ENCODE measurements at places on chromosomes 12 and 14. TPM values are rescaled to one million over a fixed set of nuclear protein-coding genes. Genes with fewer than 3 reads are reported as not detected.

DNA sequence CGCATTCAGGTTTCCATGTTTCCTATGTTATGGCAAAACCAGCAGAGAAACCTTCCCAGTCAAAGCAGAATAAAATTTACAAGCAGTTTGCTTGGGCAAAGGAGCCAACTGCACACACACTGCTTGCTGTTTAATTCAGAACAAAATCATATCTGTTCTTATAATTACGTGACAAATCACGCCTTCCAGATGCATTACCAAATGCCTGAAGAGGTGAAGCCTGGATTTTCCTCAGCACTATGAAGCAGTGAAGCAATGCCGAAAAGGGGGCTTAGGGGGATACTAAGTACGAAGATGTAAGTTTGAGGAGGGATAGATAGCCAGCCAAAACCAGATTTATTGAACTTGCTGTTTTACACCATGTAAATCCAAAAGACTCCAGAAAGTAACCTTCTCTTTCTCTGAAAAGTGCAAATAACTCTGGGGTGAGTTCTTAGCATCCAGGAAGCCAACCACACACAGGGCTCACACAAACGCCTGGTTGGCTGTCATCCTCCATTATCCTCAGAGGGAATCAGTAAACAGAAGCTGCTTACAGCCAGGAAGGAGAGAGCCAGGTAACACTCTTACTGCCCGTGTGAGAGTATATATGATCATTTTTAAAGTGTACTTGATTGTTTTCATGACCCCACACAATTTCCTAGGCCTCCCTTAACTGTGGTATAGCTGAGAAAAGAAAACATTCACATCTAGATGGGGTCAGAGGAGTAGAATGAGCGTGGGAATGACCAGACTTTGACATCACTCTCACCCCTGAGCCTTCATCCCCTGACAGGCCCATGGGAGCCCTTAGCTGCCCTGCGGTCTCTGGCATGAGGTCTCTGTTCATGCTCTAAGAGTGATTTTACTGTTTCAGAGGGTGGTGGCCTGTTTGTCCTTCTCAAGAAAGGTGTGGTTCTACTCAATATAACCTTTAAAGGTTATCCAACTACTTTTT is 442.5 kb downstream of the EGLN3 start:
- peak; percentile 13 for DNase-seq

Gene GALNT9
- 1.9 TPM for total RNA-seq

GRCh38 chr14:71414631-71415403 is 507.6 kb downstream of the PCNX1 start:
- no peak for DNase-seq

GRCh38 chr12:54126696-54127537 is 61.9 kb downstream of the SMUG1 start:
- DNase-seq = peak; percentile 84

Gene PRMT5
- 86.9 TPM for total RNA-seq

GRCh38 chr12:67315661-67316060 is 46.5 kb downstream of the CAND1 start:
- DNase-seq = no peak

DNA sequence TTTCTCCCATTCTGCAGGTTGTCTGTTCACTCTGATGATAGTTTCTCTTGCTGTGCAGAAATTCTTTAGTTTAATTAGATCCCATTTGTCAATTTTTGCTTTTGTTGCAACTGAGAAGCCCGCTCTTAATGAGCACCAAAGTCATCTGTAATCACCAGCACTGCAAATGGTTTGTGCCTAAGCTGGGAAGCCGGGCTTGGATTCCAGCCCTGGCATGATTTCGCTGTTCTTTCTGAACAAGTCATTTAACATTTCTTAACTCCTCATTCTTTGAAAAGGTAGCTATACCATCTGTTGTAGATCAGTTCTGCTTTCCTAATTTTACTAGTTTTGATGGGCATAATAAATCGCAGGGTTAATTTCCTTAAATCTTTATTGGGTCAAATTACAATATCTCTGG is 32.1 kb downstream of the PIWIL1 start:
- no peak for DNase-seq

Gene USP44
- 3.9 TPM for total RNA-seq

Gene RPL10L
- not detected for total RNA-seq

DNA sequence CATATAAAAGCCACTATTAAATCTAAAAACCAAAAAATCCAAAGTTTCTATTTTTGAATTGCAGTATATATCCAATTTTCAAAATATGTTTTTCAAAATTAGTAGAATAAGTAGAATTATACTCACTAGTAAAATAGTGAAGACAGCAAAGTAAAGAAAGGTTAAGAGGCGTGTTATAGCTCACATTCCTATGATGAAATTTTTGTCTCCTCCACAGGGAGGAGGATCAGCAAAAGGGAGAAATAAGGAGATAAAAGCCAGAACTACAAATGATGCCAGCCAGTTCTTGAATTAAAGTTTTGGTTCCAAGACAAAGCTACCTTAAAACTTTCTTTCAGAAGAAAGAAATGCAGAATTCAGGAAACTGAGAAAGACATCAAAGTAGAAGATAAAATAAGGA is 50.0 kb downstream of the C2CD5 start:
- peak; percentile 20 for DNase-seq

Gene ITGA7
- 66.2 TPM for total RNA-seq

Gene PPP4R3A
- 72.9 TPM for total RNA-seq

DNA sequence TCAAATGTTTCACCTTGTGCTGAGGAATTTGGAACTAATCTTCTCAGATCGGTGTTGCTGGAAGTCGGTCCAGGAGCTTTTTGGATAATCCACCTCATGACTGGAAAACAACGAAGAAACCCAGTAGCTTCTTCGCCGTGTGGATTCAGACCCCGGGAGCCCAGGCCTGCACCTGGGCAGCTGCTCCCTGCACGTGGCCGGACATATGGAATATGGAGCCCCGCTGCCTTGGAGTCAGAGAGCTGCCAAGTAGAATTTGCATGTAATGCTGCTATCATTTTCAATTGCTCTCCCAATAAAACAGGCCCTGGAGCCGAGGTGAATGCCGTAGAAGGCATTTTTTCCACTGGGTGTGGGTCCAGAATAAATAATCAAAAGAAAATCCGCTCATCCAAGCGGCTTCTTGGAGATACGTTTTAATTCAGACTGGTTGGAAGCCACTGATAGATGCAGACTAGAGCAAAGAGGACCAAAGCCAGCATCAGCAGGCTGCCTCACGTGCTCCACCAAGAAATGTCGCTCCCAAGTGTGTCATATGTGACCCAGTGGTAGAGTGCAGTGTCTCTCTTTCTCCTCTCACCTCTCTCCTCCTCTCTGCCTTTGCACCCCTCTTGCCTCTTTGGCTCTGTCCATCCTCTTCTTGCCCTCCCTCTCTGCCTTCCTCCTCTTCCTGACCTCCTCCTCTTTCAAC is 115.3 kb downstream of the ZNF664 start:
- peak; percentile 56 for DNase-seq

GRCh38 chr12:79927772-79928474 is 7.0 kb downstream of the PPP1R12A start:
- DNase-seq = no peak

Gene COQ10A
- 4.6 TPM for total RNA-seq

- no peak for DNase-seq
Measured at GRCh38 chr12:79295572-79295971, 395.2 kb downstream of the PAWR start.

DNA sequence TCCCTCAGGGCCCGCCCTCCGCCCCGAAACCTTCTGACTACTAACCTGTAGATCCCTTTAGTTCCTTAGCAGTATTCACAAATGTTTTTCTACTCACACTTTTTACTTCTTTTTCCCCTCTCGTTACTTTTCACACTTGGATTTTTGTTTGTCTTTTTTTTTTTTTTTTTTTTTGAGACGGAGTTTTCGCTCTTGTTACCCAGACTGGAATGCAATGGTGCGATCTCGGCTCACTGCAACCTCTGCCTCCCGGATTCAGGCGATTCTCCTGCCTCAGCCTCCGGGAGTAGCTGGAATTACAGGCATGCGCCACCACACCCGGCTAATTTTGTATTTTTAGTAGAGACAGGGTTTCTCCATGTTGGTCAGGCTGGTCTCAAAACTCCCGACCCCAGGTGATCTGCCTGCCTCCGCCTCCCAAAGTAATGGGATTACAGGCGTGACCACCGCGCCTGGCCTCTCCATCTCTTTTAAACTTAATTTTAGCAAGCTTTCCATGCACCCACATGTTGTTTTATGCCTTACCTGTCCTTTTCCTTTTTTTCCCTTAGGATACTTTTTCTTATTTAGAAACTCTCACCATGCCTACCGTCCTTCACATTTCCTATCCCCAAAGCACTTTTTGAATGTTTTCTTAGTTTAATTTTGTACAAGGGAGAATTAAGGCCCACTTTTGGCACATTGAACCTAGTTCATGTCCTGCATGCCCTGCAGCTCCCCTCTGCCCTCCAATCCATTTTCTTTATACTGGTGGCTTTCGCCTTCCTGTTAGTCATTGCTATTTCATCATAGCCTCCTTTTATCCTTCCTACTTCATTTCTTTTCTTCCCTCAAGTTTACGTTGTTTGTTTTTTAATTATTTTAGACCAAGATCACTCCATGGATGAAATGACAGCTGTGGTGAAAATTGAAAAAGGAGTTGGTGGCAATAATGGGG is 1.1 kb downstream of the SP1 start:
- DNase-seq = no peak

DNA sequence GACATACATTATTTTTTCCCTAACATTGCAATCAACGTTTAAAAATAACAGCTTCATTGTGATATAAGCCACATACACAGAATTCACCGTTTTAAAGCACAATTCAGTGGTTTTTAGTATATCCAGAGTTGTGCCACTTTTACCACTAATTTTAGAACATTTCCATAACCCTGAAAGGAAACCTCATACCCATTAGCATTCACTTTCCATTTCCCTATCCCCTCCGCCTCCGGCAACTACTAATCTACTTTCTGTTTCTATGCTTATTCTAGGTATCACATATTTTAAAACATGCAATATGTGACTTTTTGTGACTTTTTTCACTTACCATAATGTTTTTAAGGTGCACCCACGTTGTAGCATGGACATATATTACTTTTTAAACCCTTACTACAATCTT is 55.6 kb upstream of the ISM2 start:
- DNase-seq = no peak

Gene PZP
- total RNA-seq = 2.6 TPM

DNA sequence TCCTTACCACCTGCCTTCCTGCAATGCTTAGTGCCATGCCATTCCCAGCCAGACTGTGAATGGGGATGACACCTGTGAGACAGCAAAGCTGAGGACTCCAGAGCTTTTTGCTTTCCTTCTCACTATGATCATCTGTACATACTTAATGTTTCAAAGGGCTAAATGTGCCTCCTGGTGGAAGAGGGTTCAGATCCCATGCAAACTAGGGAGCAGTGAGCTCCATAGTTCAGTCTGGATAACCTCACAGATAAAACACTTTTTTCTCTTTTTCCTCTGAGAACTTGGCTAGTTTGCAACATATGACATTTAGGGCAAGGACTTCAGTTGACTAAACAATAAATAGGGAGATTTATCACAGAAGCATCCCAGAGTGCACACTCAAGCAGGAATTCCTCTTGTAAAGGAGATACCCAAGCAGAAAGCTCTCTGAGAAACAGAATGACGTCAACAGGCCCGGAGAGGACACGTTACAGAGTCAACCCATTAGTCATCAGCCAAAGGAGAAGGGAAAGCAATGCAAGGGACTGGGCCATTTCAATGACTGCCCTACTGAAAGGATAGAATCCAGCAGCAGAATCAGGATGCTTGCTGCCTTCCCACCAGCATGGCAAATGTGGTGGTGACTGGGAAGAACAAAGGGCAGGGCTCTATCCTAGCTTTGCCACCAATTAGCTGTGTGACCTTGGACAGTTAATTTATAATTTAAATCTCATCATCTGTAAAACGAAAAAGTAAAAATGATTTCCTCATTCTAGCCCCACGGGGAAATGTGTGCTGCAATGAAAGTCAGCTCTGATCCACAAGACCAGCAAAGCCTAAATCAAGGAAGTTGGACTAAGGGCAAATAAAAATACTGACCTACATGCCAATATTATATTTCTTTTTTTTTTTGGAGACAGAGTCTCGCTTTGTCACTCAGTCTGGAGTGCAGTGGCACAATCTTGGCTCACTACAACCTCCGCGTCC is 80.8 kb upstream of the ACTN1 start:
- peak; percentile 89 for DNase-seq

Gene PRPH
- 0.72 TPM for total RNA-seq

GRCh38 chr14:65241125-65241752 is 138.9 kb upstream of the MAX start:
- DNase-seq = no peak

Gene FAM90A1
- total RNA-seq = not detected

DNA sequence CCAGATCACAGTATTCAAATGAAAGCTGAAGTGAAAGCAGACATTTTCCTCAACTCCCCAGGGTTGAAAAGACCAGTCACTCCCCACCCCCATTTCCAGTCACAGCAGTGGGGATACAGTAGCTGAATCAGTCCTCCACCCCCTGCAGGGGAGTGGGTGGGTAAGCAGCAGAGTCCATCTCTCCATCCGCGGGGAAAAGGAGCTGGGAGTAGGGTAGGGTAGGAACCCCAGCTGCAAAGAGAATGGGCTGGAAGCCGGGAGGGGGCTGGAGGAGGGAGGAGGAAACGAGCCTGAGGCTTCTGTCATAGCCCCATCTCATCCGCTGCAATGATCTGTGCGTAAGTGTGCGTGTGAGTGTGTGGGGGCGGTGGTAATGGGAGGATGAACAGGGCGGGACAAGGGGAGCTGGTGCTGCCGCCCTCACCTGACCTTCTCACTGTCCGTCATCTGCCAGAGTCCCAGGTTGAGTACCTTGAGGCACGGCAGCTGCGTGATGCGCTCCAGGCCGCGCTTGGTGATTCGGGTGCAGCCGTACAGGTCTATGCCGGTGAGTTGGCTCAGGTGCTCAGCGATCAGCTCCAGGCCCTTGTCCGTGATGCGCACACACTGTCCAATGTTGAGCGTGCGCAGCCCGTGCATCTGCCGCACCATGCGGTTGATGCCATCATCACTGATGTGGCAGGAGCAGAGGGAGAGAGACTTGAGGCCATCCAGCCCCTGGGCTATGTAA is 1.8 kb downstream of the FBXL14 start:
- DNase-seq = peak; percentile 72

Gene HOXC10
- total RNA-seq = 3.4 TPM

Gene DCN
- total RNA-seq = 3,642 TPM

Gene PPM1H
- 1.9 TPM for total RNA-seq

- peak; percentile 96 for DNase-seq
Measured at GRCh38 chr12:48815126-48816110, 2.9 kb upstream of the CACNB3 start.

Gene ENDOU
- 2.9 TPM for total RNA-seq

GRCh38 chr12:67659292-67659691 is 10.7 kb downstream of the DYRK2 start:
- DNase-seq = no peak

Data from umbilical cord (tissue), 2 donors.